ENCODE measurements at places on chromosomes 6 and 20.

- no peak for DNase-seq
These were observed 69.9 kb downstream of the SESN1 start for GRCh38 chr6:109024784-109025183.

- no peak for DNase-seq
These were observed 42.9 kb downstream of the TMEM244 start for GRCh38 chr6:129818251-129818650.

DNA sequence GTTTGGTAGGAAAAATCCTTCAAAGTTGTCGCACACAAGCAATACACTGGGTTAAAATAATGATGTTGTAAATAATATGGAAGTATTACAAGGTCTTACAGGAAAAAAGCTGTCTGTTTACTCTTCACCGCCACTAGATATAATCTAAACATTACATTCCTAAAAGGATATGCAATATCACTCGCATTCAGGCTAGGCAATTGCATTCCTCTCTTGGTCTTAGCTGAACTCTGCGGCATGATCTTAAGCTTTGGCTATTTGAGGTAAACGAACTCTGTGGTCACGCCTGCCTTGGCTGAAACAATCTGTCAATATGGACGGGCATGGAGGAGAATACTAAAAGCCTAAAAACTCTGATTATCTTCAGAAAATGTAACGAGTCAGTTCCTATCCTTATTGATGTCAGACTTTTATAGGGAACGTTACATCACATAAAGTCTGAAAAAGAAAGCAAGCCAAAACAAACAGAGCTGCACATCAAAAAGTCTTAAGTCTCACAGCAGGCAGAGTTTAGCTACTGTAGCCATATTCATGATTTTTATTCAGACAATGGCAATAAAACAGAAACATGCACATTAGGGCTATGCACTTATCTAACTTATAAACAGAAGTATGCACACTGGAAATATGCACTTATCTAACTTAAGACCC, 30.8 kb upstream of the FILIP1 start:
- no peak for DNase-seq

- no peak for DNase-seq
These were observed 87.3 kb upstream of the NHSL1 start for GRCh38 chr6:138586638-138587037.

DNA sequence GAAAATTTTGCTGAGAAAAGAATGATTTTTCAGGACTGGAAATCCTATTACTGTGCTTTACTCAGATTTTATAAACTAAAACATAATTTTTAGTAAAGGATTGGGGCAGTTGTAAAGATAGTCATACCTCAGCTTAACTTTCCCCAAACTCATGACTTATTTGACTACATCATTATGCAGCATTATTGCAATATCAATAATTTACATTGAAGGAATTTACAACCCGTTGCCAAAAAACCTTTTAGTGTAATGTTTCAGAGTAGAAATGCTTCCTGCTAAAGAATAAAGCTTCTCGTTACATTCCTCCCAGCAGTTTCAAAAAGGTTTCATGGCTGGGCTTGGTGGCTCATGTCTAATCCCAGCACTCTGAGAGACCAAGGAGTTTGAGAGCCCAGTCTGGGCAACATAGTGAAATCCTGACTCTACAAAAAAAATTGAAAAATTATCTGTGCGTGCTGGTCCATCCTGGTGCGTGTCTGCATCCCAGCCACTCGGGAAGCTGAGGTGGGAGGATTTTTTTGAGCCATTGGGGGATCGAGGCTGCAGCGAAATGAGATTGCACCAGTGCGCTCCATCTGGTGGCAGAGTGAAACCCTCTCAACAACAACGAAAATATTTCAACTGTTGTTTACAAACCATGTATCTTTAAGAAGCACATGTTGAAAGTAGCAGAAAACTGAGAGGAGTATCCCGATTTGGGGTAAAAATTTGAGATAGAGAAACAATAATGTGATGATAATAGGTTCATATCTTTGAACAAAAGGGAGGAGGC, 4.4 kb downstream of the AMD1 start:
- DNase-seq, result no peak

DNA sequence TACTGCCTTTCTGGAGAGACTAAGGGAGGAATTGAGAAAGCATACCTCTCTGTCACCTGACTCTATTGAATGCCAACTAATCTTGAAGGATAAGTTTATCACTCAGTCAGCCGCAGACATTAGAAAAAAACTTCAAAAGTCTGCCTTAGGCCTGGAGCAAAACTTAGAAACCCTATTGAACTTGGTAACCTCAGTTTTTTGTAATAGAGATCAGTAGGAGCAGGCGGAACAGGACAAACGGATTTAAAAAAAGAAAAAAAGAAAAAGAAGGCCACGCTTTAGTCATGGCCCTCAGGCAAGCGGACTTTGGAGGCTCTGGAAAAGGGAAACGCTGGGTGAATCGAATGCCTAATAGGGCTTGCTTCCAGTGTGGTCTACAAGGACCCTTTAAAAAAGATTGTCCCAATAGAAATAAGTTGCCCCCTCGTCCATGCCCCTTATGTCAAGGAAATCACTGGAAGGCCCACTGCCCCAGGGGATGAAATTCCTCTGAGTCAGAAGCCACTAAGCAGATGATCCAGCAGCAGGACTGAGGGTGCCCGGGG, 43.1 kb upstream of the RNF182 start:
- DNase-seq, result no peak

GRCh38 chr6:39816747-39817146, 24.6 kb downstream of the DAAM2 start:
- no peak for DNase-seq

- no peak for DNase-seq
These were observed 2.0 kb downstream of the ACSS1 start for GRCh38 chr20:25055711-25056495.

DNA sequence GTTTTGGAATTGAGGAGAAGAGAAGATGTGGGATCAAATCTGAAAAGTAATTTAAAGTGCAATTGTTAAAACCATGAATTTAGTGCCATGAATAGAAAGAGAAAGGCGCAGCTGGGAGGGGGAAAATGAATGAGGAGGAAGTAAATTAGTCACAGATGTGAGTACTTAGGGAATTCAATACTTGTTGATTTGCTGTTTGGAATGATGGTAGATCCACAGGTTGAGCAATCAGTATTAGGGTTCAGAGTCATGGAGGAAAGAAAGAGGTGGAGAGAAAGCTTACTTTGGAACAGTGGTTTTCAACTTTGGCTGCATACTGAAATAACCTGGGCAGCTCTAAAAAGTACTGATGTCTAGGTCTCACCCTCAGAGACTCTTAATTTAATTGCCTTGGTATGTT, 229.7 kb upstream of the ASCC3 start:
- DNase-seq, result no peak

All from stimulated activated CD4-positive, alpha-beta T cell treated with anti-CD3 and anti-CD28 coated beads, Interleukin-2, amount 100 ng/mL, for 24 hours (primary cell).